Transverse colon (tissue), 4 donors: ENCODE measurements at places on chromosomes 6 and 20. TPM values are rescaled to one million over a fixed set of nuclear protein-coding genes. Genes with fewer than 3 reads are reported as not detected.
A peak's percentile ranks its signal among the peaks of the same experiment; 100 is the strongest.

GRCh38 chr20:34316196-34316814 lies 13.2 kb upstream of the AHCY start:
- no peak for DNase-seq

DNA sequence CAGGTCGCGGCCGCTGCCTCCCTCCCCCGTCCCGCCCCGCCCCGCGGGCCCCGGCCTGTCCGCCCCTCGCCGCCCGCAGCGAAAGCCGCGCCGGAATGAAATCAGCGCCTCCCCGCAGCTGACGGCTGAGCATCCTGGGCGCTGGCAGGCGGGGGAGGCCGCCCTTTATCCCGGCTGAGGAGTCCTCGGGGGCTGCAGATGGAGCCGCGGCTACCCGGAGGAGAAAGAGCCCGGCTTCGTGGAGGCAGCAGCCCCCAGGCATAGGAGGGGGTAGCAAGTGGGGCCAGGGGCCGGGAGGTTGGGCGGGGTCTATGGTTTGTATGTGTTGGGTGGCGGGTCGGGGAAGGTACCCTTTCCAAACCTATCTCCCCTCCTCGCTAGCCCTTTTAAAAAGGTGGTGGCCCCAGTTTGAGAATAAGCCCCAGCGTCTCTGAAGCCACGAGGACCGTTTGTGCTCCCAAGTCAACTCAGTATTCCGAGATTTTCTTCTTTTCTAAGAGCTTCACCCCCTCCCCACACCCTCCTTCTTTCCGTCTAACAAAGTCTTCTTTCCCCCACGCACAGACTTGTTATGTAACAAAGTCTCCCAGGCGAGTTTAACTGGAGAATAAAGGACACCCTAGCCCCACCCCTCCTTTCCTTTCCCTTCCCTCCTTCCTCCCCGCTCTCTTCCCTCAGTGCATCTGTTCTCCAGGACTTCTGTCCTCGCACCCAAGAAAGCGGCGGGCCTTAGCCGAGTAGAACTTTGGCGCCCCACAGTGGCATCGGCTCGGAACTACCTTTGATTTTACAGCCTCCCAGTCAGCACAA lies 11.0 kb downstream of the POU3F2 start:
- peak; percentile 70 for DNase-seq

DNA sequence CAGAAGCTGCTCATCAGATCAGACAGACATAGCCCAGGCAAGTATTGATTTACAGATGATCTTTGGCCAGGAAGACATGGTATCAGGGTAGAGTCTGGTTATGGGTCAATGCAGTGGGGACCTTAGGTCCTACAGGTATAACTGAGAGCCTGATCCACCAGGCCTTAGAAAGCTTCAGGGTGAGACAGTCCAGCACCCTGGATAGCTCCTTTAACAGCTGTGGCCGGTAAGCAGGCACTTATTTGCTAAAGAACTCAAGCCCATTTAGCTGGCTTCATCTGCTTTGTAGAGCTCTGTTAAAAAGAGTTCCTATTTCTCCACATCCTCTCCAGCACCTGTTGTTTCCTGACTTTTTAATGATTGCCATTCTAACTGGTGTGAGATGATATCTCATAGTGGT lies 39.6 kb downstream of the ESR1 start:
- no peak for DNase-seq

GRCh38 chr6:36666826-36667591 lies 11.5 kb upstream of the CDKN1A start:
- DNase-seq: peak; percentile 65

DNA sequence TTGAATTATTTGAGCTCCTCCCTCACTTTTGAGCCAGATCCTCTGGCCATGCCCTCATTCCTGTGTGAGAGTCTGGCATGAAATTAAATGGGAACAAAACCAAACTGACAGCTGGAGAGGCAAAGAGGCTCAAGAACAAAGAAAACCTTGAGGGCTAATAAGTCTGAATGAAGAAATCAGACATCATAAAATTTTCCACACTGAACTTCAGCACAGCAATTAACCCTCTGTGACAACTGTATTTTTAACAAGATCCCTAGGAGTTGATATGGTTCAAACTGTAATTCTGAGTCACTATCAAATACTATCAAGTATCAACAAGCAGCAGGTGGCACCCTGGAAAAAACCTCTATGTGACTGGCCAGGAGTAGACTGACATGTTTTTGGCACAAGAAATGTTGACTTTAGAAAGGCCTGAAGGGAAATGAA lies 109.4 kb upstream of the EMILIN3 start:
- peak; percentile 16 for DNase-seq

- DNase-seq: peak; percentile 8
These were observed 135.4 kb downstream of the MTFR2 start for GRCh38 chr6:136114661-136115060.

DNA sequence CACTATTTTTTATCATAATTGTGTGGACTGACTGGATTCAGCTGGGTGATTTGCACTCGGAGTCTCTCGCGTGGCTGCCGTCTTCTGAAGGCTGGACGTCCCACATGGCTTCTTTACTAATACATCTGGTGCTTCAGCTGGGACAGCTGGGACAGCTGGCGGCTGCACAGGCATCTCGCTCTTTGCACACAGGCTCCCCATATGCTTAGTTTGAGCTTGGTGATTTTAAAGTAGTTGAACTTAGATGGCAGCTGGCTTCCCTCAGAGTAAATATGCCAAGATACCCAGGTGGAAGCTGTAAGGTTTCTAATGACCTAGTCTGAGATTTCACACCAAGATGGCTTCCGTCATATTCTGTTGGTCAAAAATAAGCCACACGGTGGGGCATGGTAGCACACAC lies 38.7 kb upstream of the PPP1R3G start:
- no peak for DNase-seq

- no peak for DNase-seq
These were observed 296.3 kb downstream of the LRFN2 start for GRCh38 chr6:40290816-40291215.

DNA sequence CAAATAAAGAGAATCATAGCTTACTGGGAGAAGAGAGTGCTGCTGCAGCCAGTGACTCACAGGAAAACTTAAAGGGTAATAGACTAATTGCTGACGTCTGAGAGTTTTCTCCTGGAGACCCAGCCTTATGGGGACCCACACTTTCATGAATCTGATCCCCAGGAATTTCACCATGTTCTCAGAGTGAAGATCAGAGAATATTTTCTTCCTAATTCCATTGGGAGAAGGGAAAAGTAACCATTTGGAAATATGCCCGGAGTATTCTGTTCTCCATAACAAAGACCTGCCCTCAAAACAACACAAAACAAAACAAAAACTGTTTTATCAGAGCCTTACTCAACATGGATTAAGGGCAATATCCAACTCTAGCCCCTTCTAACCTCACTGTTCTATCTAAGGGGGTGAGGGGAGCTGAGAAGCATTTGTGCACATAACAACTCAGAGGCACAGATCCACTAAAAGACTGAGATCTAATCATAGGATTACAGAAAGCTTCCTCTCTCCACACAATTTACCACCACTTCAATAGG lies 168.2 kb upstream of the SSTR4 start:
- no peak for DNase-seq

The SIRPA gene
- 46.6 TPM for total RNA-seq

The SLC17A2 gene
- total RNA-seq: not detected

The MTCH1 gene
- 123 TPM for total RNA-seq
